Right atrium auricular region (tissue), 2 donors: ENCODE measurements at places on chromosomes 11 and 22.

GRCh38 chr11:78281511-78281910 is 92.8 kb downstream of the USP35 start:
- DNase-seq: no peak

GRCh38 chr11:44947114-44947513 is 3.6 kb downstream of the TP53I11 start:
- no peak for DNase-seq

- no peak for DNase-seq
These were observed 1008.0 kb downstream of the FAM181B start for GRCh38 chr11:81725701-81726100.

GRCh38 chr11:13030857-13031256 is 21.7 kb downstream of the RASSF10 start:
- no peak for DNase-seq

- DNase-seq: no peak
These were observed 9.3 kb downstream of the RPL3 start for GRCh38 chr22:39309881-39310714.

DNA sequence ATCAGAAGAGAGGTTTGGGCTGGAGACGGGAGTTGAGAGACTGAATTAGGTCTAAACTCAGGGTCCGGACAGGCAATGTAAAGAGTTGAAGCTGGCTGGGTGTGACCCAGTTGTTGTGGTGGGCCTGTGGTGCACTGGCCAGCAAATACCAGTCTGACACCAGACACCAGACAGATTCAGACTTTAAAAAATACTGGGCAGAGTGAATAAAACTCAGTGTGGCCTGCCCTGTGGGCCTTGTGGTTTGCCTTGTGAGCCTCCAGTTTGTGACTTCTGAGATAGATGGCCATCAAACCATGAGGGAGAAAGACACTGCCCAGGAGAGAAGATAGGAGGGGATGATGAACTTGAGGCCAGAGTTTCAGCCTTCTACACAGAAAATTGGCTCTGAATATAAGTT is 25.8 kb downstream of the RCN1 start:
- no peak for DNase-seq

DNA sequence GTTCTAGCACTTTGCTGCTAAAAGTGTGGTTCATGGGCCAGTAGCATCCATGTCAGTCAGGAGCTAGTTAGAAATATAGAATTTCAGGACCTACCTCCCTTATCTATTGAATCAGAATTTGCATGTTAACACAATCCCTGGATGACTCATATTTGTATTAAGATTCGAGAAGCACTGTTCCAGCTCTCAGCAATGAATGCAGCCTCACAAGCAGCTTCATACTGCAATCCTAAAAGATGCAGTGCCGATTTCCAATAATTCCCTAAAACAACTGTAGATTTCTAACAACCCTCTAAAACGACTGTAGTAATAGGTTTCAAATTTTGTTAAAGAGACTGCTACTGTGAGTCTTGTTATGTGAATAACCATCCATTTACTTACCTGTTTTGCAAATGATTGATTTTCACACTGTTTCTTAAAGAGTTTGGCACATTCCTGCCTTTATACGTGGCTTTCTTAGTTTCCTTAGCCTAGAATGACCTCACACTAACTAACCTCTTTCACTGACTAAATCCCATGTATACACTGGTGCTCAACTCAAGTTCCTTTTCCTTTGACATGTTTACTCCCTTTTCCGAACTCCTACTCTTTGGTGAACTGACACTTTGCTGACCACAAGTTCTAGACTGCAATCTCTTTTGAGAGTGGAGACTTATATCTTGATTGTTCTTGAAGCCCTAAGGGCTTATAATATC is 511.8 kb downstream of the METTL15 start:
- no peak for DNase-seq

- DNase-seq: no peak
These were observed 41.8 kb upstream of the SPON1 start for GRCh38 chr11:13920756-13921155.
